ENCODE measurements at places on chromosomes 7 and 10.

GRCh38 chr7:84617265-84618030, 422.9 kb upstream of the SEMA3A start:
- DNase-seq, result no peak

DNA sequence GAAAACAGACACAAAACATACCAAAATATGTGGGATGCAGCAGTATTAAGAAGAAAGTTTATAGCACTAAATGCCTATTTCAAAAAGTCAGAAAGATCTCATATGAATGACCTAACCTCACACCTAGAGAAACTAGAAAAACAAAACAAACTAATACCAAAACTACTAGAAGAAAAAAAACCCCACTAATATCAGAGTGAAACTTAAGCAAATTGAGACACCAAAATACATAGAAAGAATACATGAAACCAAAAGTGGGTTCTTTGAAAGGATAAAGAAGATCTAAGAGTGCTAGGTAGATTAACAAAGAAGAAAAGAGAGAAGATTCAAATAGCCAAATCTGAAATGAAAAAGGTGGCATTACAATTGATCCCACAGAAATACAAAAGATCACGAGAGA, 494.1 kb downstream of the SH2D4B start:
- DNase-seq, result no peak

DNA sequence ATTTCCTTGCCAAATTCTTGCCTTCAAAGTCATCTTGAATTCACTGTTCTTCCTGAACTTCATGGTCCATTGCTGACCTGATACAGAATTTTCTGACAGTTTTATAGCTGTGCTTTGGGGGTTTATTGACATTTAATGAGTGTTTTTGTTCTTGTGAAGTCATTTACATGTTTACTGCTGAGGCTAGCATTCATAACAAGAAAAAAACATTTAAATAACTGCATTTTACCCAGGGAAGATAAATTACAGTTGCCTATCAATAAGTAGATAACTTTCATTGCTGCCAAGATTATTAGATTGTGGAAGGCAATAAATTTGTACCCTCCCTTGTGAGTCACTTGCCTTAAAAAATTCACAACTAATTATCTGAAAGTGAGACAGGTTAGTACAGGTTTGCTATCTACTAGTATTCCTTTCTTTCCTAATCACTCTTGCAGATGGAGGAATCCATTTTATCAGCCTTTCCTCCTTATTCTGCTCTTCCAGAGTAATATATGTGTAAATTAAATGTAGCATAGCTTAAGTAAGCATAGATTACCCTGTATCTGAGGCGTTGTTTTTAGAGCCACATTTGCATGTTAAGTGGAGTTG, 178.4 kb downstream of the EXOC4 start:
- DNase-seq, result no peak

GRCh38 chr10:5606864-5607263, 59.5 kb downstream of the ASB13 start:
- no peak for DNase-seq

- DNase-seq, result no peak
These were observed 16.8 kb downstream of the OSBPL3 start for GRCh38 chr7:24963218-24963617.

GRCh38 chr7:11616466-11616865, 215.5 kb downstream of the THSD7A start:
- DNase-seq, result no peak

GRCh38 chr10:58322835-58323209, 12.0 kb upstream of the UBE2D1 start:
- no peak for DNase-seq

DNA sequence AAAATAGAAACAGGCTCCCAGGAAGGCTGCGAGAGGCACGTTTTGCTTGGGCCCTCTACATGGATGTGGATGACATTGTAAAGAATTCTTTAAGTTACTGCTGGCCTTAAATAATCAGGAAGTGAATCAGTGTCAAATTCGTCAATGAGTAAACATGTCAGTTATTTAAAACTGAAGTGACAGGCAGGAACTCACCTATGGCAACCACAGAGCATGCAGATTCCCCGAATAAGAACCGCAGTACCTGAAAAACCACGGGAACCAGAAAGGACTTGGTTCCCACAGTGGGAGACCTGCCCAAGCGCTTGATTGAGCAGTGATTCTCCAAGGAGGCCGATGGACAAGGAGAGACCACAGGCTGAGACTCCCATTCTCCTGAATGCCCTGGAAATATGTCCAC, 351.2 kb upstream of the AKR1E2 start:
- no peak for DNase-seq

DNA sequence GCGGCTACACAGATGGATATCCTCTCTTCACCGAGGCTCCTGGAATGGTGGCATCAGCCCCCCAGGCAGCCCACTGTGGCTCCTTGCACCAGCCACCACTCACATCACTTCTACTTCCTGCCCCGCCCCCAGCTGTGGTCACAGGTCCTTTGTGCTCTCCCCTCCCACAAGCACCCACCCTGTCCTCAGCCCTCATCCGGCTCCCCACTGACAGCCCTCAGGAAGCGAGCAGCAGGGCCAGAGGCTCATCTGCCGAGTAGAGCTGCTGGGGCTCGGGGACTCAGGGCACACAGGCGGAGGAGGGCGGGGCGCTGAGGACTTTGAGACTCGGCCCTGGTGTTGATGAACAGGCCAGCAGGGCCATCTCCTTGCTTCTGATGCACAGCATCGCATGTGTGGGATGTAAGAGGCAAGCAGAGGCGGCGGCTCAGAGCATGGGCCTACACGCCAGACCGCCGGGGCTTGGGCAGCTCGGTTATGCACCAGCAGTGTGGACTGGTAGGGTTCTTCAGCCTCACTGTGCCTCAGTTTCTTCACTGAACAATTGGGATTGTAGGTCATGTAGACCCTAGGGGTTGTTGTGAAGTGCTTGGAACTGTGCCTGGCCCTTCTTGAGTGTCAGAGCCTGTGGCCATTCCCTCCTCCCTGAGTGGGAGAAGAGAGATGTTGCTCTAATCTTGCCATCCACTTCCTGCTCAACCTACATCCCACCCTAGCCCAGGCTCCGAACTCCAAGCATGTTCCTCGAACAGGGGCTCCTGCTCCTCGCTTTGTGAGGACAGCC, at the start of gene PRF1:
Gene PRF1, minus strand, starts transcription at position 77 of the 784 bp plus-strand sequence. CDS start 1,839 bp downstream, outside the sequence.
- DNase-seq, result no peak

DNA sequence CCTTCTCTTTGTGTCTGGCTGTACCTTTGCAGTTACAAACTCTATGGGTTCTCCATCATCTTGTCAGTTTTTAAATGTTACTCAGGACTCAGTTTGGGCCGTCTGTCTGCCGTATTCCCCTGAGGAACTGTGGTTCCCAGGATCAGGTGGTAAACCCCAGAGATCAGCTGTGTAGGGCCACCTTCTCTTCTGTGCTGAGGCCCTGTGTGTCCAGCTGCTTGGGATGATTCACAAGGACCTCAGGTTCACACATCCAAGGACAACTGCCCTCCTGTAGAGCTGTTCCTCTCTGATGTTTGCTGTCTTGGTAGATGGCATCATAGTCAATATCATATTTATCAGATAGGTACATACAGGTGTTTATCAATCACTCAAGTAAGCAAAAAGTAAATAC, 24.5 kb downstream of the CUL1 start:
- DNase-seq, result no peak

DNA sequence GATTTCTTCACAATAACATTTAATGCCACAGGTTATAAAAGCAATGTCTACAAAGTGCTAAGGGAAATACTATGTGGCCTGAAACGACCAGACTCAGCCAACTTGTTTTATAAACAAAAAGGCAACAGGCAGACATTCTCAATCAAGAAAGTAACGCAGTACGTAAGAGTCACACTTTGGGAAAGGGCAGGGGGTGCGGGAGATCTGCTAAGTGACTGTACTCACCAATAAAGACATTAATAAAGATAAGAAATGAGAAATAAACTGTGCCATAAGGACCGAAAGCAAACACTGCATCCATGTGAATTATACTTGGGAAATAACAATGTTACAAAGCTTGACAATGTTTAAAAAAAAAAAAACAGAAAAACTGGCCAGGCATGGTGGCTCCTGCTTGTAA, 25.5 kb downstream of the NSUN6 start:
- no peak for DNase-seq

DNA sequence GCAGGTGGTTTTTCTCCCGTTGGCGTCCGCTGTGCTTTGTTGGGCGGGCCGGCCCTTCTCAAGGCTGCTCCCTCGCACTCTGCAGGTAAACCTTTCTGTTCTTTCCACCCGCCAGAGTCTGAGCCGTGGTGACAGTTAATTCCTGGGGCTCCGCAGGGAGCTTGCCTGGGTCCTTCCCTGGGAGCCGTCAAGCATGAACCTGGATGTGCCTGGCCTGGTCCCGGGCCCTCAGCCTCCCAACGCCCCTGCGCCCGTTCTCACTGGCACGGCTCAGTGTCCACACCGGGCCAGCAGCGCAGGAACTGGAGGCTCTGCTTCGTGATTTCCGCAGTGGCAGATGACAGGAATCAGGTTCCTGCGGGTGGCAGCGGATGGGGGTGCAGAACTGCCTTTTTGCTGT, 10.9 kb upstream of the NKX6-2 start:
- no peak for DNase-seq

DNA sequence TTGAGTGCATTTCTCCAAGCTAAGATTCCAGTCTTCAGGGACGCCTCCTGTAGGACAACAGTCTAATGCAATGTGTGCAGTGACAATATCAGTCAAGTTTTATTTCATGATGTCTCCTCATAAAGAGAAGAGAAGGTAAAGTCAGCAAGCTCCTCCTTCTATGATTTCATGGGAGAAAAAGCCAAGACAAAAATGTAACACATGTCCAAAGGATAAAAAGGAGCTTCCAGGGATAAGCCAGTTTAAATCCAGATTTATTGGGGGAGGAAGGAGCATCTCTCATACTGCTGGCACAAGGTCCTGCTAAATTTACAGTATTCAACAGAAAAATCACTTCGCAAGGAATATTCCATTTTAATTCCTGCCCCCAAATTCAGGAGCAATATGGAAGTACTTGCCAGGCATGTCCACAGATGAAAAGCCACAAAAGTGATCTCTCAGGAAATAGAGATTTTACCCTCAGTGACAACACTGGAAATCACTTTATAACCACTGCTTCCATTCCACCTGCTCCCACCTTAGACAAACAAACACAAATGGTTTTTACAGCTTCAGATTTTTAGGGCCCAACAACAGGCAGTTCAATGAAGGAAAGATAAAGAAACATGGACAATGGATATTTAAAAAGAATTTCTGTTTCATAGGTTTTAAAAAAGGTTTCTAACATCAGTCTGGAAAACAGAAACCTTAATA, 677.5 kb upstream of the C7orf33 start:
- no peak for DNase-seq

All from non-pigmented ciliary epithelial cell (primary cell).